ENCODE measurements at places on chromosomes 5 and 9.

- no peak for DNase-seq
Observed at GRCh38 chr5:175556794-175557193, 78.4 kb downstream of the SFXN1 start.

DNA sequence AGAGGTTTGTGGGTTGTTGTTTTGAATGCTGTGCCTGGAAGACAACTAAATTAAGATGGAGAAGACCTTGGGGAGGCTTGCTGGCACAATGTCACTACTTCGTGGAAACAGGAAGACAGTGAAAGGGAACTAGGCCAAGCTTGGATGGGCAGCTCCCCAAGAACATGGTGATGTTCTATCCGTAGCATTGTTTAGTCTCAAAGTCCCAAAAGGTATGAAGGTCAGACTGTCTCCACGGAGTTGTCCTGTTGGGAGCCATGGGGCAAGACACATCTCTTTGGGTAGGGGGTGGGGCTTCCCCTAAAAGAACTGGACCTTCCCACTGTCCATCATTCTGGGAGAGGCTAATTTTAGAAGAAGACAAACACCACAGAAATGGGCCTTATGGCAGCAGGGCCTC lies 140.5 kb downstream of the ENTREP1 start:
- DNase-seq, result no peak

GRCh38 chr5:149855366-149855765 lies 89.2 kb downstream of the PDE6A start:
- no peak for DNase-seq

DNA sequence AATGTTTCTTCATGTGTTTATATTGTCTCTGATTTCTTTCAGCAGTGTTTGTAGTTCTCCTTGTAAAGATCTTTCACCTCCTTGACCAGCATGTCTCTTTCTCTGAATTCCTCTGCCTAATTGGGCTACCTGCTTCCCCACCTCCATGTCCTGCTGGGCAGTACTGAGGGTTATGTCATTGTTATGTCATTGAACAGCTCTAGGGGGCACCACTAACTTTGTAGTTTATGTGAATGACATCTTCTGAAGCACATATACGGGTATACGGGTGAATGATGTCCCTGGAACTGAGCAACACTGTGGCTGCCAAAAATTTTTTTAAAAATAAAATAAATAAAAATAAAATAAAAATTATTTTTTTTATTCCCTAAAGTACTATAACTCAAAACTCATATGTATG lies 16.9 kb upstream of the SNCAIP start:
- no peak for DNase-seq

DNA sequence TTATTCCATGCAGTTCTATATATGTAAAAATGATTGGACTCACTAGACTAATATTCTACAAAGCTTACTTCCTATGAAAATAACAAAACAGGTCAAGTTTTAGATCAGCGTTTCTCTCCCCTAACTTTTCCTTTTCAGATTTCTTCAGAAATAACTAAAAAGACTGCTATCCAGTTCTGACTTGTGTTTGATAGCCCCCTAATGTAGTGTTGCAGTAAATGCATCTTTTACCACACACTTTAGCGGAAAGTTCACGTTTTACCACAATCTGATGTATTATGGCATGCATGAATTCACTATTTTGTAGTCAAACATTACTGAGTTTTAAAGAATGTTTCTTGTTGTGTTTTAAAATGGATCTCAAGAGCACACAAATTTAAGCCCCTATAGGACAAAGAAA lies 292.7 kb downstream of the RAB3C start:
- DNase-seq, result no peak

DNA sequence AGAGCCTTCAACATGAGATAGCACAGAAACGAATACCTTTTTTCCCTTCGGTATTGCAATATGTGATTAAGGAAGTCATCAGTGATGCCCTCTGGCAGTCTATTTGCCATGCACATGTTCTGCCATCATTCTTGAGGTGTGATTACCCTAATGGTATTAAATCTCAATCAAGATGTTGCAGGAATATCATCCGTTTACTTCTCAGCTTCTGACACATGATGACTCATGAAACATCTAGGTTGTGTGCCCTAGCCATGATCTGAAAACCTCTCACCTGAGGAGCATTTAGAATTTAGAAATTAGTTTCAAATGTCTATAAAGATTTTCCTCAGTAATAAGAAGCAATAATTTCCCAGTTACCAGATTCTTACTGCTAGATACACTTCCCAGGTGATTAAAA lies 209.1 kb downstream of the ADGRV1 start:
- no peak for DNase-seq

- no peak for DNase-seq
Observed at GRCh38 chr5:153571162-153571561, 80.7 kb downstream of the GRIA1 start.

GRCh38 chr9:109861499-109861898 lies 81.5 kb downstream of the PALM2AKAP2 start:
- no peak for DNase-seq

- no peak for DNase-seq
Observed at GRCh38 chr9:4137681-4138099, 162.2 kb downstream of the GLIS3 start.

DNA sequence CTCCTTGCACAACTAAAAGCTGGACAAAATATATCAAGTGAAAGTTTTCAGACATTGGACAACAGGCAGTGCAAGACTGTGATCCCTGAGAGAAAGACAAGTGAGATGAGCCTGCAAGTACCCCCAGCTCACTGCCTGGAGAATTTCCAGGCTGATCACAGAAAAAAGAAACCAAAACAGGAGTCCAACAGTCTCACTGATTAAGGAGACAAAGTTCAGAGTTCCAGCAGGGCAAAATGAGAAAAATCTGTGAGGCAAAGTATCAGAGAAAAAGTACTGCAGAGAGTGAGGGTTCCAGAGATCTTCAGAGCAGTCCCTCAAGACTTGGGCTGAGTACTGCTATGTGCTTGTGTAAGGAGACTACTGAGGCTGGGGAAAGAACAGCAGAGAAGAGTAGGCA lies 56.0 kb upstream of the PRSS3 start:
- DNase-seq, result no peak

GRCh38 chr5:133321286-133321832 lies 269.5 kb downstream of the HSPA4 start:
- DNase-seq, result no peak

- no peak for DNase-seq
Observed at GRCh38 chr5:130286971-130287370, 382.7 kb downstream of the CHSY3 start.

GRCh38 chr5:28415791-28416443 lies 1377.5 kb upstream of the CDH9 start:
- DNase-seq, result no peak

GRCh38 chr5:76467216-76467615 lies 64.1 kb downstream of the IQGAP2 start:
- no peak for DNase-seq

- DNase-seq, result no peak
Observed at GRCh38 chr5:103774721-103775120, 212.1 kb upstream of the NUDT12 start.

DNA sequence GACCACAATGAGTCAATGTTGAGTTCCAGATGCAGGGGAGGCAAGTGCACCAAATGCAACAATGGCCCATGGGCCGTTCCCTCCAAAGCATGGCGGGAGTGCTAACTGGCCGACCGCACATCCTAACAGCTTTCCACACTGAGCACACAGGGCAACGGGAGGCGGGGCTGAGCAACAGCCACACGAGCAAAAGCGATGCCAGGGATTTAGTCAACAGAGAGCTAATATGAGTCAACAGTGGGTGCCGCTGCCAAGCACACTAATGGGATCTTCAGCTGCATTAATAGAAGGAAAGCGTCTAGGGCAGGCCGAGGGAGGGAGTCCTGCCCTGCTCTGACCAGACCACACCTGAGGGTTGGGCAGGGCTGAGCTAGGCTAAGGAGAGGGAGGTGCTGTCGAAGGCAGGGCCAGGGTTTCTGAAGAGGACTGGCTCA lies 4.6 kb downstream of the EPB41L4B start:
- DNase-seq, result no peak

DNA sequence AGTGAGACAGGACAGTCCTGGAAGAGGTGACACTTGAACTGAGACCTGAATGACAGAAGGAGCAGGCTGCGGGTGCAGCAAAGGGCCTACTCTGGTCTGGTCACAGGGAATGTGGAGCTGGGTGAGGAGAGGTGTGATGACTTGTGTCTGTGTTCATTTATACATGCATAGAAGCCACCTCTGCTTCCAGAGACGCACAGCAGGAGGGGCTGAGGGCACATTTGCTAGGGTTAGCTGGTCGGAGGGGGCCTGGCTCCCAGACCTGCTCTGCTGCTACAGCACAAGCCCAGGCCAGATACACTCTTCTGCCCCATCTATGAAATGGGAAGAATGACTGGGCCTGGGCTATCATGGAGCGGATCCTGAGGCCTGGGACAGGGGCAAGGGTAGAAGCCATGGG lies 15.6 kb downstream of the UNC5A start:
- no peak for DNase-seq

DNA sequence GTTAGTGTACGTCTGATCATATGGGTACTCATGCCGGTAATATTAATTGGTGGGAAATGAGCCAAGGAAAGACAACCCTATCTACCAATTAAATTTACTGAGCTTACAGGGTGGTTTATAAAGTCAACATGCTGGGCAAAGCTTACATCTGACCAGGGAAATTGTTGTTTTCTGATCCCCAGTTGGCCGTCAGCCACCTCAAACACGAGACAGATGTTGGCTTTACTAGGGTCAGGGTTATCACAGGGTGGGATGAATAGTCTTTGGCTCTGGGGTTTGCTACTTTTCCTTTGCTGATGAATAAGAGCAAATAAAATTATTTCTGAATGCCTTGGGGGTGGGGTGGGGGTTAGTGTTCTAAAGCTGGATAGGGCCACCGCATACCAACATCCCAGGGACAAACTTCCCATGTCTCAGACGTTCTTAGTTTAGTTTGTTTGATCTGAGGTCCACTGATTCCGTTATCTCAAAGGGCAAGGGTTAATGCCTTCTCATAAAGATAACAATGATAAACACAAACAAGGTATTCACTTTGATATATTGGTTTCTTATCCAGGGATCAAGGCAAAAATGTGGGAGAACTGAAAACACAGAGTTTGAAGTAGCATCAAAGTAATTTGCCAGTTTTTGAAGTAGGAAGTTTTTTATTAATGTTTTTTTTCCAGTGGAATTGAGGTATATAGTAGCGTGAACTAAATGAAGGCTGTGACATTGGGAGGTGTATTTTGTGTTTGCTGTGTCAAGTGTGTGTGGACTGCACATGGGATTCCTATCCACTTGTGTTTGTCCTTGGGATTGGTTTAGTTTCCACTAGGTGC lies 109.1 kb upstream of the RPS23 start:
- DNase-seq, result no peak

GRCh38 chr5:81986126-81986525 lies 14.3 kb downstream of the ATG10 start:
- no peak for DNase-seq

All from GM20000 (cell line).